ENCODE measurements at places on chromosomes 2 and 18.

DNA sequence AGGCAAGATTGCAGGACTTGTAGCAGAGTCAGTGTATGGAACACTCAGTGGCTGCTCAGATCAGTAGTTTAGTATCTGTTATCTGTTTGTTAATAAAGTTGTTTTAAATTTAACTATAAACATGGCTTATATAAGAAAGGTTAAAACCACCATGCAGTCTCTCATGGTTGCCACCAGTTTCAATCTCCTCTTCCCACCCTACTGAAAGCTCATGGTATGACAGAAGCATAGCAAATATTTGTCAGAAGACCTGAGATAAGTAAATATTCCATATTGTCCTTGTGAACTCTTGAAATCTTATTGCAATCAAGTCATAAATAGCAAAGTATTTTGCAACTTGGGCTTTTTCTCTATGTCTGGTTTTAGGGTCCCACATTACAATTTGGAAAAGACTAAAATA, 2.1 kb upstream of the COL5A2 start:
- no peak for DNase-seq

GRCh38 chr2:202141329-202141947, 68.4 kb downstream of the KIAA2012 start:
- DNase-seq: no peak

DNA sequence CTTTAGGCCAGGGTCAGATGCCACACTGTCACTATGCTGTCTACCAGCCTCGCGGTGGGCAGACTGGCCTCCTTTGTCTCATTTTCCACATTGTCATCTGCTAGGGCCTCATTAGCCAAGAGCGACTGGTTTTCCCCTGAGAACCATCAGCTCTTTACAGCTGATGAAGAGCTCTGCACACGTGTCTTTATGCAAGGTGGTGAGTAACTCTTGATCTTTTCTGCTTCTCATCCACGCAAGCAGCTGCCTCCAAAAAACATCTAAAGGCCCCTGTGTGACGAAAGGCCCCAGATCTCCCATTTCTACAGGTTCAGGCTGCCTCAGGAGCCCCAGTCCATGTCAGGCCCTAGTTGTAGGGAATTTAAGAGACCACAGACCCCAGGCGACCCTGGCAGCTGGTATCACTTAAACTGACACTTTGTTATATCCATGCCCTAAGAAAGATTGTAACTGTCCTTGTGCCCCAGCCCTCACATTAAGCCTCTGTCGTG, 52.9 kb downstream of the DPYSL5 start:
- no peak for DNase-seq

DNA sequence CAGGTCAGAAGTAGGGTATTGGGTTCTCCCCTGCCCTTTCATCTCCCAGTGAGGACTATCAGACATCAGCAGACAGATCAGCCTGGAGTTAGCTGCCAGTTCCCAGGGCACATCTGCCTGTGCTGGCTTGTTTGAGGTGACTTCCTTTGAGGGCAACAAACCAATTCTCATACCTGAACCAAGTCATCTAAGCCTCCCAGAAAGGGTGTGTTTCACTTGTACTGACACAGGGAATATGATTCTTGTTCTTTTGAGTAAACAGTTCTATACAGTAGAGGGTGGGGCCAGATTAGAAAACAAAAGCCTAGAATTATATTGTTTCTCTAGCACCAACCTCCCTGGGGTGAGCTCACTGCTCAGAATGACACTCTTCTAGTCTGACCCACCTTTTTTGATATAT, 591.9 kb downstream of the SLC4A3 start:
- DNase-seq: no peak

GRCh38 chr18:43893001-43893637, 615.8 kb upstream of the SYT4 start:
- no peak for DNase-seq

DNA sequence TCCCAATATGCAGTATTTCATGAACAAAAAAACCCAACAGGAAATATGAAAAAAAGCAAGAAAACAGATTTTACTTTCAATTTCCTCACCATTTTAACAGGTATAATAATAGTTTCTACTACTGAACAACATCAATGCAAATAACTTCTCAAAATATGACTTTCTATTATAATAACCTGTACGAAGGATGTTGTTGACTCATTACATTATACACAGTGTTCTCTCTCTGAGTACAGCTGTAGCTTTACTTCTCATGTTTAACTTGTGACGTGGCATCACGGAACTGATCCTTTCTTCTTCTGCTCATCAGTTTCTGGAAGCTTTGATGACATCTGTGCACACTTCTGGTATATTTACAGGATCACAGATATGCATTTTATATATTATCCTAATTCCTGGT, 40.0 kb downstream of the FAM228A start:
- DNase-seq: no peak

GRCh38 chr2:12436483-12436882, 280.3 kb upstream of the TRIB2 start:
- no peak for DNase-seq

GRCh38 chr2:112541315-112542122, 746 bp upstream of the POLR1B start:
- peak; percentile 76 for DNase-seq

DNA sequence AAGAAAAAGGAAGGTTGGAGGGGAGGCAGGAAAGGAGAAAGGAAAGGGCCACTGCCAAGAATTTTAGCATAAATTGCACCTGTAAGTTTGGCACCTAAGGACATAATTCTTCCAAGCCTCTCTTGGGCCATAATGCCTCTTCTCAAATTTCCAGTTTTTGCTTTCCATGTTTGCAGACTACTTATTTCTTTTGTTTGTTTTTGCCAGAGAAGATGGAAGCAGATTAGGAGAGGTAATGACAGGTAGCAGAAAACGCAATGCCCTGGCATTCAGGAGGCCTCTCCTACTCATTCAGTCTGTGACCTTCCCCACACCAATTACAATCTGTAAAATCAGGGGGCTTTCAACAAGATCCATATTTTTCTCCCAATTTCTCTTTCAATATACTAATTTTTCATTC, 56.8 kb downstream of the MRPL33 start:
- DNase-seq: no peak

DNA sequence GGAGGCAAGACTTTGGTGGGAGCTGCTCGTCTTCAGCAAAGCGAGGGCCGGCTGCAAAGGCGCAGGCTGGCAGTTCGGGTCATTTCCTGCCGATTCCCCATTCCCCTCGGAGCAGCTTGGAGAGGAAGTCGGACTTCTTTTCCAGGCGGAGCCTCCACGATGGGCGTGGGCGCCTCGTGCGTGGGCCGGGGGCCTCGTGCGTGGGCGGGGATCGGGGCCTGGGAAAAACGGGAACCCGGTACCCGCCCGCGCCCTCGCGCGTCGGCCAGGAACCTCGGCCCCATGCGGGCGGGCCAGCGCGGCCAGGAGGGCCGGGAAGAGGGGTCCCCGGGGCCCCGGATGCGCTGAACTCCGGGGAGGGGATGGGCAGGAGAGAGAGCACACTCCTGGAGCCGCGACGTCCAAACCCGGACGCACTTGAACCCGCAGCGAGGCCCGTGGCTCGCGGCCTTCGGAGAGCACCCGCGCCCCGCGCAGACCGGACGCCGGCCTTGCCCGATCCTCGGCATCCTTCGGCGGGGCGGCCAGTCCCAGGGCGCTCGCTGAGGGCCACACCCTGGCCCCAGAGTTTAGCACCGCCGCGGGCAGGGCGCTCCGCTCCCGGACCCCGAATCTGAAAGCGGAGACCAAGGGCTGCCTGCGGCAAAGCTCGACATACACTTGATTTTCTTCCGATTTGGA, 368.4 kb downstream of the MTX2 start:
- peak; percentile 19 for DNase-seq

DNA sequence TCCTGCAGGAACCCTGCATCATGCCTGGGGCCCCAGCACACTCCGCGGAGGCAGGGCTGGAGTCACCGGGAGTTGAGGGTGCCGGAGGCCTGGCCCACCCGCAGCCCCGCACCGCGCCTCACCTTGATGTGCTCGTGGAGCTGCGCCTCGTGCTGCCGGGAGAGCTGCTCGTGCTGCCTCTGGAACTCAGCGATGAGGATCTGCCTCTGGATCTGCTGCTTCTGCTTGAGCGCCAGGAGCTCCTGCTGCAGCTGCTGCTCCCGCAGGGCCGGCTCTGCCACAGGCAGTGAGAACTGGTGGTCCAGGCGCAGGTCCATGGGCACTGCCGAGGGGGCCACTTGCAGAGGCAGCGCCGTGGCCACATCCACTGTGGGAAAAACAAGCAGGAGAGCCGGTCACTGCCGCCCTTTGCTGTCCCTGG, 211.1 kb downstream of the HDAC4 start:
- no peak for DNase-seq

GRCh38 chr18:58249712-58250111, 205.7 kb downstream of the NEDD4L start:
- DNase-seq: no peak

DNA sequence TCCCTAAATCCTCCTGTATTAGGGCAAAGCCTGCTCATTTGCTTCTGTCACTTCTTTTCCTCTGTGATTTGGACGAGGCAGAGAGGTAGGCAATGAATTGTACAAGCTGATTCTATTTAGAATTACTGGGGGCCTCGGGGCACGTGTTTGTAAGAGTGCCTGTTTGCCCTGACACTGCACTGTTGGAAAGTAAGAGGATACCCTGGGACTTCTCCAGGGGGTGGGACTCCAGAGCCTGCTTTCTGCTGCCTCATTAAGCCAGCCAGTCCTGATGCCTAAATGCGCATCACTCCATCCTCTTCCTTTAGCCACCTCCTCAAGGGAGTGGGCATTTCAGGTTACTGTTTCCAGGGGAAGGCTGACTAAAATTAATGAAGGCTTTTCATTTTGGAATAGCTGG, 134.3 kb downstream of the TDRD15 start:
- no peak for DNase-seq

DNA sequence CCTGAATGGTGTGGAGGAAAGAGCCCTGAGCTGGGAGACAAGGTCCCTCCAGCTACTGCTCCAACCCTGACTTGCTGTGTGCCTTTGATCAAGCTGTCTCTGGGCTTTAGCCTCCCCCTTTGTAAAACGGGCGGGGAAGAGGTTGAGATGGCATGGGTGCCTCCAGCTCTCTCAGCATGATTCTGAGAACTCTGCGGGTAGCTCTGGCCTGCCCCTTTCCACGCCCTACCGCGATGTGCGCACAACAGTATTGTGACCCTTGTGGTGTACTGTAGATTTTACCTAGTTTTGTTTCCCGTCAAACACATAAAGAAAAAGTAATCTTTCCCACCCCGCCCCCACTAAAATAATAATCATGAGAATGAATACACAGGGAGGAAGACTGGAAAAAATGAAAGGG, 5.3 kb downstream of the CD8A start:
- peak; percentile 80 for DNase-seq

DNA sequence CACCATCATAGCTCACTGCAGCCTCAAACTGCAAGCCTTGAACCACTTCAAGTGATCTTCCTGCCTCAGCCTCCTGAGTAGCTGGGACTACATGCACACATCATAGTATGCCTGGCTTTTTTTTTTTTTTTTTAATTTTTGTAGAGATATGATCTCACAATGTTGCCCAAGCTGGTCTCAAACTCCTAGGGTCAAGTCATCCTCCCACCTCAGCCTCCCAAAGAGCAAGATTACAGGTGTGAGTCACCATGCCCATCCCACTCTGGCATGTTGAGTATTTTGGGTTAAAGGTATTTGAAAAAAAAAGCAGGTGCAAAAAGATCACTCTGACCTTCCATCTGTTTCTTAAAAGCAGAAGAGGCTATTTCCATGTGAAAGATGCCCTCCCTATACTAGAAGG, 86.4 kb upstream of the FZD7 start:
- DNase-seq: no peak

- DNase-seq: no peak
These were observed 64.2 kb upstream of the CAPN13 start for GRCh38 chr2:30871440-30871839.

- DNase-seq: no peak
These were observed 142.2 kb downstream of the SATB2 start for GRCh38 chr2:199315299-199316179.

DNA sequence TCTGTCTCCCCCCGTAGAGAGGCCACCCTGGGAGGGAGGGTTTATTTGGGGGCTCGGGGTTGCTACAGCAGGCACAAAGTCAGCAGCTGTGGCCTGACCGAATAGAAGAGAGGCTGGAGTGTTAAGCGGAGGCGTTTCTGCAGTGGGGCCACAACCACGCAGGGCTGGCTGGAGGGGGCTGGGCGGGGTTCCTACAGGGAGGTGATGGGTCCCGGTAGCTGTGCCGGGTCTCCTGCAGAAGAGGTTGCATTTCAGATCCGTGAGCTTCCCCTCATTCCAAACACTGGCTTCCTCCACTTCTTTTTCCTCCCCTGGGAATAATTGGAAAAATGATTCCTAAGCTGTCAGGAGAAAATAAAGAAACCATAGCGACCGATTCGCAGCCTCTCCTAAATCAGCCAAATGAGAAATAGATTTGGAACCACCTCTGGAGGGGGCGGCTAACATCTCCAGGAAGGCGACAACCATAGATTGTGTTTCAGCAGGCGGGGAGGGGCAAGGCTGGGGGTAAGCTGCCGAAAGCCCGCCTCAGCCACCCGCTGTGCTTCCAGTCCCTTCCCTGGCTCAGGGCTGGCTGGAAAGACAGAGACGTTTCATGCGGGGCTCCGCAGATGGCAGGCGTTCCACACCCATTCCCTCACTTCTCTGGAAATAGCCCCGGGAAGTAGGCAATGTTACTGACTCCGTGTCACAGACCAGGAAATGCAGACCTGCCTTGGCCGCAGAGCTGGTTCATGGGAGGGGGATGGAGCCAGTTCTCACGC, 85.6 kb upstream of the TAF1B start:
- DNase-seq: no peak

GRCh38 chr2:86645752-86646151, 22.1 kb upstream of the RNF103 start:
- no peak for DNase-seq

Data from stimulated activated naive CD8-positive, alpha-beta T cell treated with anti-CD3 and anti-CD28 coated beads, Interleukin-15, Interleukin-2, amounts not matched to agents 100 U/mL and 50 U/mL, for 24 hours (primary cell).